ENCODE measurements at places on chromosomes 2 and 18.

DNA sequence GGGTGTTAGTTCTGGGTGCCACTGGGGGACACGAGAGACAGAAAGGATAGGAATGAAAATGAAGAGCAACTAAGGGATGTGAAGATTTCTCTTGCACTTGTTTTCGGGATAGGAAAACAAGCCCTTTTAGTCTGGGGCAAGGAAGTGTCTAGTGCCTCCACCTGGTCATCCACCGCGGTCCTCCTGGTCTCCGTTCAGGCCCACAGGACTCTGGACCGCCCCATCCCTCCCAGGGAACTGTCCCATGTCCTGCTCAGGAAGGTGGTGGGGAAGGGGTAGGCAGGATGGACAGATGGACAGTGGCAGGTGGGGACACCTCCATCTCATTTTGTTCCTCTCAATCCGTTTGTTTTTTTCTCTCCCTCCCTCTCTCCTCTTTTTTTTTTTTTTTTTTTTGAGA, 45.9 kb downstream of the AGAP1 start:
- DNase-seq: no peak

DNA sequence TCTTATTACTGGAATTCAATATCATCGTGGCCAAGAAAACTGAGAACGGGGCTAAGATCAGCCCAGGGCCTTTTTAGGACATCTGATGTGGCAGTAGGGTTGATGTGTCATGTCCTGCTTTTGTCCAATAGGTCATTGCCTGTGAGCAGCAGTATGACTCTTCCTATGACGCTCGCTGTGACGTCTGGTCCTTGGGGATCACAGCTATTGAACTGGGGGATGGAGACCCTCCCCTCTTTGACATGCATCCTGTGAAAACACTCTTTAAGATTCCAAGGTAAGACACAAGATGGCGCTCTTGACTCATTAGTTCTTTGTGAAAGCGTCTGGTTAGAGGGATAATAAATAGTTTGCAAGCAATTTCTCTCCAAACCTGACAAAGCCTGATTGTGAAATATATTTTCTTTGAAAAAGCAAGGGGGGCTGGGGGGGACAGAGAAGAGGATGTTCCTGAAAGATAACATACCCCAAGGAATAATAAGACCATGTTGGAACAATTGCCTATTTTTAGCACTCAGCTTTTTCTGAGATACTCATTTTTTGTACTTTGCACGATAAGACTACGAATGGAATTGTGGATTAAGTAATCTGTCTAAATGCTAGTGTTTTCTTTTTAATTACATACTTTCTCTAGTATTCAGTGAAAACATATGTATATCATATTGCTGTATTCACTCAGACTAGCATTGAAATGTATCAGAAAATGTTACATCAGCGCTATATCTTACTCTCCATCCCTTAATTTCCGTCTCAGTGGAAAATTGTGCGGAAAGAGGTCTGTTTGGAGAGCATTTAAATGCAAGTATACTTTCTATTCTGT, 58.1 kb downstream of the MYO3B start:
- DNase-seq: peak; percentile 55

GRCh38 chr2:237035781-237036475, 49.8 kb upstream of the COPS8 start:
- no peak for DNase-seq

GRCh38 chr2:35783723-35784122, 571.9 kb upstream of the CRIM1 start:
- no peak for DNase-seq

GRCh38 chr2:180443888-180444287, 436.8 kb upstream of the CWC22 start:
- DNase-seq: no peak

GRCh38 chr2:138727956-138728355, 52.2 kb downstream of the NXPH2 start:
- DNase-seq: no peak

DNA sequence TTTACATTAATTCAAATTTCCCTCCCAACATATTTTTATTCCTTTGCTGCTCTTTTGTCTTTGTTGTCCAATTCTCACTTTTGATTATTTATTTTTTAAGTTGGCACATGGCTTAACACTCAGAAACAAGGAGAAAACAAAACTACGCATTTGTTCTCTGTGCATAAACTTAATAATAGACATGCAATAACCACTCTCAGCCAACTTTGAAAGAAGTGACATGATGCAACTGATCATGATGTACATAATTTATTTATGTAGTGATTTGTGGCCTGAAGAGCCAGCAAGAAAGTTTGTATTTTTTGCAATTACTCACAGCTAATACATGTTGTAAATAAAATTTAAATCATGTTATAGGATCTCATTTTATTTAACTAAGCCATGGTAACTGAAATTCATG, 942.8 kb upstream of the PIK3C3 start:
- DNase-seq: no peak

DNA sequence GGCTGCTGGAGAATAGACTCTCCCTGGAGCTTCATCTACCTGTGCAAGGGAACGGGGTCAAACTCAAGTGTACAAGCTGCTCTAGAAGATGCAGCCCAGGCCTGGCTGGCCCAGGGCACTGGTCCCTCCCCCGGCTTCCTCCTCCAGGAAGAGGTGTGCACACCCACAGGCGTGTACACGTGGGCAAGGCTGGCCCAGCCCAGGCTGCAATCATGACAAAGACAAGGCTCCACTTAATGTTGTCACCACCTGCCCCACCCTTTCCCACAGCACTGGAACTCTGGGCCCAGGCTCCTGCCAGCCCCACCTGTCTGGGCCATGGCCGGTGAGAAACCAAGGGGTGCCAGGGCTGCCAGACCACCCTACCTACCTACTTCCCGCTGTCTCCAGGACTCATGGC, 29.6 kb upstream of the ALPP start:
- no peak for DNase-seq

DNA sequence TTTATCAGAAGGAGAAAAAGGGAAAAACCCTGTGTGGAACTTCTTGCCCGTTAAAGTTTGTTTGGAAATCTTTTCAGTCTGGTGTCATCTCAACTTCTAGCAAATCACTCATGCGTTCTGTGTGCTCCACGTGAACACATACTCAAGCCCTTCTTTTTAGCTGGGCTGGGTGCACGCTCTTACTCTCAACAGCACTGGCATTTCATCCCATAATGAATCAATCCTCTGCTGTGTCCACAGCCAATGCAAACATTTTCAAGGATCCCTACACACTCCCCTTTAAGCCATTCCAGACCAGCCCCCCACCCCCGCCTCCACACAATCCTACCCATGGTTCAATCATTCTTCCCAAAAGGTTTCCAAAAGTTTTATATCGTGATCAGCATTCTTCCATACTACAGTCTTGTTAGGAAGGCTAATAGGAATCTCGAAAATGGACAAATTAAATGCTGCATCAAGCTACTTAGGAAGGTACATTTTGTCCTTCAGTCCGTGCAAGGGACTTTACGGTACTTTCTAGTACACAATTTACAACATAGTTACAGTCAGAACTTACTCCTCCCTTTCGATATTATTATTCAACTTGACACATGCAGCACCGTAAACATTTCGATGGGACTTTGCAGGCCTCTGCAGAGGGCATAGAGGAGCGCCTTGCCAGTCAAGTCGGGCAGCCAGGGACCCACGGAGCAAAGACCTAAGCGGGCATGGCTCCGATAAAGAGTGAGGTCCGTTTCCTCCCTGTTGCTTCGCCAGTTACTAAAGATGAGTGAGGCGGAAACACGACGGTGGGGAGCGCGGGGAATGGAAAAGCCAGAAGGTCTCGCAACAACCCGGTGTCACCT, 1.4 kb downstream of the PTGR3 start:
- DNase-seq: peak; percentile 62

- DNase-seq: no peak
Observed at GRCh38 chr2:26848336-26849055, 564 bp downstream of the DPYSL5 start.

GRCh38 chr2:189982780-189983394, 79.6 kb downstream of the MSTN start:
- peak; percentile 13 for DNase-seq

DNA sequence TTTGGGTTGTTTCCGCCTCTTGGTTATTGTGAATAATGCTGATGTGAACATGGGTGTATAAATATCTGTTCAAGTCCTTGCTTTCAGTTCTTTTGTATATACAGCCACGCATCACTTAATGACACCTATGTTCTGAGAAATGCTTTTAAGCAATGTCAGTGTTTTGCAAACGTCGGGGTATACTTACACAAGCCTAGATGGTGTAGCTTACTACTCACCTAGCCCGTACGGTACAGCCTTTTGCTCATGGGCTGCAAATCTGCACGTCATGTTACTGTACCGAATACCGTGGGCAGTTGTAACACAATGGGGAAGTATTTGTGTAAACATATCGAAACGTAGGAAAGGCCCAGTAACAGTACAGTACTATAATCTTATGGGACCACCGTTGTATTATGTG, 12.4 kb downstream of the RALB start:
- no peak for DNase-seq

GRCh38 chr2:9205963-9206948, at the start of gene ASAP2:
TSS of gene ASAP2 (plus strand) at chr2:9206812. CDS start at chr2:9207105, 293 bp downstream.
- DNase-seq: peak; percentile 59

DNA sequence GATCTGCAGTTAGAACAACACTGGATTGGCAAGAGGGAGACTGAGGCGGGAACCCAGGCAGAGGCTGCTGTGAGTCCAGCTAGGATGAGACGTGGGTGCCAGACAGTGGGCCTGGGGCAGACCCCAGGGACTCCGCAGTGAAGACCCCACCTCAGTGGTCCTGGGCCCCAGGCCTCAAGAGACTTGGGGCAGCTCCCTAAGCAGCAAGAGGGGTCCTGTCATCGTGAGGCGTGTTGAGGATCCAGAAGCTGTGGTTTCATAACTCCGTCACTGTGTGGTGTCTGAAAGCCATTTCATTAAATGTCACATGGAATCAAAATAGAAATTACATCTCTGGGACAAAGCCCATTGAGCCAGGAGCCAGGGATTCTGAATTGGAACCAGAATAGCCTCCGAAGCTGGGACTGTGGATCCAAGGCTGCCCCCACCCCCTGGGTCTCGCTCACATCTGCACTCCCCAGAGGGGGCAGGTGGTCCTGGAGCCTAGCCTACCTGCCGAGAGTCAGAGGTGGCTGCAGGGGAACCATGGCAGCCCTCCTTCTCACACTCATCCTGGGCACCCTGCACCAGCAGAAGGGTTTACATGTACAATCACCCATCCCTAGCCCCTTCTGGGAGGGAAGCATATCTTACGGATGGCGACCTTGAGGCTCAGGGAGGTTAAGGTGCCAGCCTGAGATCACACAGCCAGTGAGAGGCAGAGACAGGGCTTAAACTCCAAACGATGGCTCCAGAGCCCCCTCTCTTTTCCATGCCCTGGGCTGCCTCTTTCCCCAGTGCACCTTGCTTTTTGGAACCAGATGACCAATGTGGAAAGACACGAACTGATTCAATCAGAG, 23.2 kb downstream of the RRM2 start:
- no peak for DNase-seq

DNA sequence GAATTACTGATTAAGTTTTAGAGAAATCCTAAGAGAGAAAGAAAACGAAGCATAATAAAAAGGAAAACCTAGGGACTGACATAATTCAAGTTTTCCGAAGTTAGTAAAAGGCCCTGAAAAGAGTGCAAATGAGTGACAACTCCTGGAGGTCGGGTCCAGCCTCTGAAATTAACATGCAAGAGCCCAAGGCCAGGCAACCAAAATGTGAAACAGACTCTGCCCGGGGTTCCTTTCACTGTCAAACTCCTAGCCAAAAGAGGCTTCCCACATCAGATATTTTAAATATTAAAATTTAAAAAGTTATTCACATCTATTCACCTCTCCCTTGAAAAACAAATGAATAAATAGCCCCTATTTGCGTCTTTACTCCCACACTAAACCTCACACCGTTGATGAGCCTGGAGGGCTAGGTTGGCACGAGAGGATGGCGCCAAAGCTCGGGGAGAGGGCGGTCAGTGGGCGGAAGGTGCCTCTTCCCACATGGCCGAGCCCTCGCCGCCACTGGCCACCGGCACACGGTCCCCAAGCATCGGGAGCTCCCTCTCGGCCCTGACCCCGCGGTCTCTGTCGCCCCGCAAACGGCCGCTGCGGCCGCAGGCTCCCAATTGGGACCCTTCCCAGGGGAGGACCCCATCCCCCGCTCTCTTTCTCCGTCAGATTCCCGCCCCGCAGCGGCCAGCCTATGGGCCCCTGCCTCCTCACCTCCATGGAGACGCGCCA, 630 bp downstream of the PPM1G start:
- DNase-seq: peak; percentile 39

- DNase-seq: no peak
Observed at GRCh38 chr18:8279346-8279745, 329.9 kb upstream of the RAB12 start.

DNA sequence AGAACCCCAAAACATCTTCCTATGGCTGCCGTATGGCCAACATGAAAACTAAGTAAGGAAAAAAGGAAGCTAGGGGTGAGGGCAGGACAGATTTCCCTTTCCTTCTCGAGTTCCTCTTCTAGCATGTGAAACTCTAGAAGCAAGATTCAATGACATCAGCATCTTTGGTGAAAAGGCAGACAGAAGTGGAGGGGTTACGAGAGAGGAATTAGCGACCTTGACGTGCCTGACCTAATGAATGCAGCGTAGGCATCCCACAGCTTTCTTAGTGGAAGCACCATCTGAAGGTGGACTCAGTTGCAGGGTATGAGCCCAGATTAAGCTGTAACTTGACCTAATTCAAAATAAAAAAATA, 47.9 kb upstream of the PELI1 start:
- DNase-seq: no peak
